ENCODE measurements at places on chromosomes 11 and 22.
A peak's percentile ranks its signal among the peaks of the same experiment; 100 is the strongest.

DNA sequence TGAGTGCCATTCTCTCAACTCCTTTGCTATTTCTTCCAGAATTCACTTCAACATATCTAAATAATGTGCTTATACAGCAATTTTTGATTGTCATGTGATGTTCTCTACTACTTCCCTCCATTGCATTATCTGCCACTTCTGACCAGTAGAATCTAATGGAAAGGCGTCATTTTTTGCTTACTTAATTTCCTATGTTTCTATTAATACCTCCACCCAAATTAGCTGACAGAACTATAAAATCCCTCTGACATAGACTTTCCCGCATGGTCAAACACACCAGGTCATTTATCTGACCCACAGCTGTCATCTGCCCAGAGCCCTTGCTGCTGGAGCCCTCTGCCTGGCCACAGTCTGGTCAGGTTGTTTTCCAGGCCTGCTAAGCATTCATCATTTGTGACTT, 258.6 kb upstream of the NARS2 start:
- no peak for DNase-seq

DNA sequence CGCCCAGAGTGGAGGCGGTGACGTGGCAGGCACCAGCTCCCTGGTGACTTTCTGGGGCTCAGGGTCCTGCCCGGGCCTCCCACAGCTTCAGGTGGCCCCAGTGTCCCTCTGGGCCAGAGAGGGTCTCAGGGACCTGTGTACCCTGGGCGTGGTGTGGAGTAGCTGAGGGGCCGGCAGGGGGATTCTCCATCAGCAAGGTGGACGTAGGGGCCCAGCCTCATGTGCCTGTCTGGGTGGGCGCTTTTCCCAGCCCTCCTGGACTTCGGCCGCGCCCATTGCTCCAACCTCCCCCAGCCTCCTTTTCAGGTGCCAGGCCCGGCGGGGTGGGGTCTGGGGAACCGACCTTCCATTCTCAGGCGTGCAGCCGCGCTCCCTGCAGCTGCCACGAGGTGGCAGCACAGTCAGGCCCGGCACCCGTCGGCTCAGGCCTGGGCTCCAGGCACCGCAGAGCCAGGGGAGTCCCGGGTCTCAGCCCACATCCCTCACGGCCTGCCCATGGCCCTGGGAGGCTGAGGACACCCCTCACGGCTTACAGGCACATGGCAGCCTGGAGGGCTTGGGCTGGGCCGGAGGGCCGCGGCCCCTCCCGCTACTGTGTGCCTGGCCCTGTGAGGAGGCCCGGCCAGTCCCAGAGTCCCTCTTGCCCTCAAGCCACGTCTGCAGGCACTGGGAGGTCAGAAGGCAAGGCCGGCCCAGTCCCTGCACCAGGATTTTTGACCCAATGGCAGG, 19.9 kb upstream of the MUC5B start:
- DNase-seq = peak; percentile 44

- DNase-seq = peak; percentile 47
Measured at GRCh38 chr11:107741044-107741823, 29.4 kb upstream of the SLN start.

- peak; percentile 84 for DNase-seq
Measured at GRCh38 chr11:128903248-128904061, 12.3 kb downstream of the KCNJ5 start.

DNA sequence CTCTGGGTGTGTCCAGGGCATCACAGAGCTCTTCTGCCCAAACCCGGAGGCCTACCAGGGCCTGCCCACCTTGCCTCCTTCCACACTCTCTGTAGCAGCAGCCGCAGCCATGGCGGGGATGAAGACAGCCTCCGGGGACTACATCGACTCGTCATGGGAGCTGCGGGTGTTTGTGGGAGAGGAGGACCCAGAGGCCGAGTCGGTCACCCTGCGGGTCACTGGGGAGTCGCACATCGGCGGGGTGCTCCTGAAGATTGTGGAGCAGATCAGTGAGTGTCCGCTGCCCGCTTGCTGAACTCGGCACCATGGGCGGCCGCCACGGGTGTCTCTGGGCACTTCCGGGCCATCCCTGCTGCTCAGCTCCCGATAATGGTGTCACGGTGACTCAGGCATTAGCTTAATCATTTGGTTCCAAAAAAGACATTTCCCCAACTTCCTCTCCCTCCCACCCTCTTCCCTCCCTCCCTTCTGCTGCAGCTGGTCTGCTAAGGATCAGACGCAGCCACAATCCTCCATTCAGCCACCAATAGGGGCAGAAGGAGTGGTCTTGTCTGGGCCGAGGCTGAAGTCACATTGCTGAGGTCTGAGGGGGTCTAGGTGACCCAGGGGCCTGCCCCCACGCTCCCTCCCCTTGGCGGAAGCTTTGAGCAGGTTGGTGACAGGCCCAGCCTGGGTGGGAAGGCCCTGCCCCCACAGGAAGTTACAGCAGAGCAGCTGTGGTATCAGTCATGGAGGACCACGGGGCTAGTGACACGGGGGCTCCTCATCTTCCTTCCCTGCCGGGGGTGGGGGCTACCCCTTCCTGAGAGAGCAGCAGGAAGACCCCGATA, 950 bp downstream of the FERMT3 start:
- DNase-seq = no peak

DNA sequence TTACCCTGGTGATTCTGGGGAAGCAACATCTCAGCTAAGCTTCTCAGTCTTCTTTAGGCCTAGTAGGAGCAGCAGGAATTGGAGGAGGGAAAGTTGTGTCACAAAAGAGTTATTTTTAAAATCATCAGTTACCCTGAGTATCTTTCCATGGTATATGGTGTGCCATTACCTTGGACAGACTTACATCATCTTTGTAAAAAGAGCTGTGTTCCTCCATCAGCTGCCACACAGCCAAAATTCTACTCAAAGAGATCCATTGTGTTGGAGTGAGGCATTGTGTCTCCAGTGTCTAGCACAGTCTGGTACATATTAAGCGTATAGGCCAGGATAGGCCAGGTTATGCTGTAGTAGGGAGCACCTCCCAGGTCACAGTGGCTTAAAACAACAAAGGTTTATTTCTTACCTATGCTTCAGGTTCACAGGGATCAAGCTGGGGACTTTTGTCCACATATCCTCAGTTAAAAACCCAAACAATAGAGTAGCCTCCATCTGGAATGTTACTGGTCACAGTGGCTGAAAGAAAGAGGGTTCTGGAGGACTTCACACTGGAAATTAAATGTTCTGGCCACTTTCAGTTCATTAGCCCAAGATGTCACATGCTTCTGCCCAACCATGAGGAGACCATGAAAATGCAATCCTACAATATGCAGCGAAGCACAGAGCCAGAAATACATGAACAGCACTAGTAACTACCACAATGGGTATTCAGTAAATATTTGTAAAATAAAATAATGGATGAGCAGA, 9.9 kb upstream of the TMPRSS5 start:
- no peak for DNase-seq

DNA sequence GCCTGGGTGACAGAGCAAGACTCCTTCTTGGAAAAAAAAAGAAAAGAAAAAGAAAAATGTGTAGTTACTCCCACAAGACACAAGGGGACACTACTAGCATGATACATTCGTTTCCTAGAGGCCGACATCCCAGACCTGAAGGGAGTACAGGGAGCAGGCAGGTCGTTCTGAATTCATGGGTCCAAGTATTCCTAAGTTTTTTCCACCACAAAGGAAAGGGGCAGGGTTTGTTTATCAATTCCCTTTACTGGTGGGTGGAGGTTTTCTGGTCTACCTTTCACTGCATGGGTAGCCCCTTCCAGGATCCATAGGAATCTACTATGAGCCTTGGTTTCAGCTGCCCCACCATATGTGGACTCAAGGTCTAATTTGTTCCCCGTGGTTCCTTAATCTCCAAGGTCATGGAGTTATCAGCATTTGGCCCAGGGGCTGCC, 11.8 kb downstream of the TIGD3 start:
- peak; percentile 86 for DNase-seq

DNA sequence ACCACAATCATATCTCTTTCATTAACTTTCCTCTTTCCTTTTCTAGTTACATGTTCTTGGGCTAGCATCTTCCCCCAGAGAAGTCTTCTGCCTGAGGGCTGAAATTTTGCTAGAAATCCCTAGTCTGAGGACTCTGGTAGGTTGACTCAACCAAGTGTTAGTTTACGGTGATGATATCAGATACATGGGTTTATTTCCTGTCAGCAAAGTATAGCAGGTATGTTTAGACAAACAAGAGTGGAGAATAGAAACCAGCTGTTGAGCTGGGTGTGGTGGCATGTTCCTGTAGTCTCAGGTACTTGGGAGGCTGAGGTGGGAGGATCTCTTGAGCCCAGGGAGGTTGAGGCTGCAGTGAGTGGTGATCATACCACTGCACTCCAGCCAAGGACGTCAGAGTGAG, 11.2 kb downstream of the FOLR1 start:
- DNase-seq = no peak

- DNase-seq = no peak
Measured at GRCh38 chr11:120931057-120931779, 92.7 kb upstream of the TBCEL start.

- no peak for DNase-seq
Measured at GRCh38 chr11:113314065-113314388, 356 bp upstream of the TTC12 start.

DNA sequence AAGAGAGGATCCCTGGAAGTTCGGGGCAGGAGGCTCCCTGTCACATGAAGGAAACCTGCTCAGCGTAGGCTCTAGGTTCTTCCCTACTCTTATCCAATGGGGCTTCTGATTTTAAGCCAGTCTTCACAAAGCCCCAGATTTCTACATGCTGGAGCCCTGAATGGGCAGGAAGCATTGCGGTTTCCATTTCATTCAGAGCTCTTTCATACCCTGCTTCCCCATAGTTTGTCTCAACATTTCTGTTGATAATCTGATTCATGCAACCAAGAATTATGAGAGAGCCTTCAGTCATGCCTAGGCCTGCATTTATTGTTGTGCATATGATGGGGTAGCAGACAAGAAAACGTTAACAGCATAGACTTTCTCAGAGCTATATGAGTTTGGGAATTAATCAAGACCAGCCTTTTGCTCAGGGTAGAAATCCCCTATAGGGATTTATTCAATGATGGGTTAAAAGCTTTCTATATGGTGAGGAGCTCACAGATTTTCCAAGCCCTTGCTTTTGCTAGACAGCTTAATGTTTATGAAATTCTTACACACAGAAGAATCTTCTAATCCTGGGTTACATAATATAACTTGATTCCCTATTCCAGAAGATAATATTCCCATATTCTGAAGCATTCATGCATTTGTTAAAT, 15.9 kb downstream of the OR51B4 start:
- DNase-seq = no peak

DNA sequence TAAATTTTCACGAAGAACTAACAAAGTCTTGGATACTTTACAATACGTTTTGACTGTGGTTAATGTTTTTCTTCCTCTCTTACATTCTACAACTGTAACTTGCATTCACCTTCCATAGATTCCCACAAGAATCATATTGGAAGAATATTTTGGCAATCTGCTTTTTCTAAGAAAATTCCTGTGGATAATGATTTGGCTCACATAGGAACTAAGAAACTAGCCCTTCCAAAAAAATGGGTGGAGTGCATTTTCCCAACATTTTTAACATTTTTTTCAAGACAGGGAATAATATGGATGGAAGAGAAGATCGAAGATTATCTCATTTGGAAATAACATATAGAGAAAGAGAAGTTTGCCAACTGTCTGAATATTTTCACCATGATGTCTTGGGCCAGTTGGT, 256.9 kb upstream of the POU2AF2 start:
- DNase-seq = no peak

GRCh38 chr11:123386796-123387510, 43.1 kb upstream of the GRAMD1B start:
- peak; percentile 43 for DNase-seq

DNA sequence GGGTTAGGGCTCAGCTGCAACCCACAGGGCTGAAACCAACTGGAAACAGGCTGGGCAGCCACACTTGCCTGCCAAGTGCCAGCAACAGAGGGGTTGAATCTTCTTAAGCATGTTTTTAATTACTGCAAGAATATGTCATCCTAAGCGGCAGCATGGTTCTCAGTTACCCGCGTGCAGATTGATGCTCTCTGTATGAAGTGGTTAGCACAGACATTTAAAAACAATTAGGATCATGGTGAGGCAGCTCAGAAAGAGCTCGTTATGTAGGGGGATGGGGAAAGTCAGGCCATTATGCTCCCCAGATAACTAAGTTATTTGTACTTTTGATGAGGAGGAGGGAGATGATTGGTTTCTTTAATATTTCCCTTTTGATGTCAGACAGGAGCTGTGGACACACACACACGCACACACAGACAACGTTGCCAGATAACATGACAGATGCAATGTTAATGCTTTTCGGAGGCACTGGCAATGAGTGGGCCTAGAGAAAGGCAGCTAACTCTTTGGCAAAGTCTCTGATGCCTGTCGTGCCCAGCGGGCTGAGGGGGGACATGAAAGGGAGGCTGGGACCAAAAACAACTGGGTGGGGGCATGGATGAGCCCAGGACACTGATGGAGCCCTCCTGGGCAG, 389.7 kb downstream of the NXPE2 start:
- DNase-seq = no peak

GRCh38 chr11:74683941-74684481, 47.2 kb downstream of the CHRDL2 start:
- peak; percentile 31 for DNase-seq

DNA sequence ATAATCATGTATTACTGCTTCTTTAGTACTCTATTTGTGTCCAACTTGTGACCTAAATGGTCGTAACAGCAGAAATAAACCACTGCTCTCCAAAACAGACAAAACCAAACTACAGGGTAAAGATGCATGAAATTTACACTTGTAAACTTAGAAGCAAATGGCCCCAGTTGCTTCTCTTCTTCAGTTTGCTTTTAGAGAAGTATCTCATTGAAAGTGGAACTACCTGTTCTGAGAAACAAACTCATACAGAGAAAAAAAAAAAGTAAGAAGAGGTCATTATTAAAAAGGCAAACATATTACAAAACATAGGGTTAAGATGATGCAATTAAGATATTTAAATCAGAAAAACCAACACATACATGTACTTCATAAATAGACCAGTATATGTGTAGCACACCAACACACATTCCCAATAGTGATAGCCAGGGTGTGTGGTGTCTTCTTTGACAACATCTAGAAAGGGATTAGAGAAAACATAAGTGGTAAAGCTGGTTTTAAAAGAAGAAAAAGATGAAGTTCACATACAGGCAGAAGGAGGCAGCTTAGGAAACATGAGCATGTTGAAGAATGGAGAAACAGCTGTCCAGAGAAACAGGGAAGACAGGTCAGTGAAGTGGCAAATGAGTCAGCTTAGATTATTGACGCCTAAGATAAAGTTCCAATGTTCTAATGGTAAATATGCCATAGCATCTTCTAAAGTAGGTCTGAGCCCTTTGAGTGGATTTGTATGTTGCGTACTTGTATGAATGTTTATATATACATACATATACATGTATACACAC, 844.7 kb upstream of the CCDC90B start:
- DNase-seq = no peak

DNA sequence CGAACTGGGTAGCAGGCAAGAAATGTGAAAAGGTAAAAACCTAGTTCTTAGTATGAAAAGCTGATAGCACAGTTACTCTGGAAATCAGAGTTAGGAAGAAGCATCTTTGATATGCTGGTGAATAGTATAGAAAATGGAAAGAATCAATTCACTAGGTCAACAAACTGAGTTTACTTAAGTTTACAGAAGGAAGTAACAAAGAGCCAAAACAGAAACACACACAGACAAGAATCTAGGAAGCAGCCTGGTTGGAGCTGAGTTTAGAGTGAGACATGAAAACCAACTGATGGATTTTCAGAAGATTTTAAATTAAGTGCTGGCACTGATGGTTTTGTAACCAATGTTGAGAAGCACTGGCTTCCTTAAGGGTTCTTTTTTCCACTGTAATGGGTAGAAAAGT, 296.3 kb downstream of the CADM1 start:
- DNase-seq = no peak

- DNase-seq = no peak
Measured at GRCh38 chr22:39417641-39418040, 18.1 kb downstream of the TAB1 start.

- DNase-seq = no peak
Measured at GRCh38 chr11:114447892-114448291, 8.6 kb downstream of the REXO2 start.

Measured in kidney tubule cell (primary cell).